Forelimb muscle (tissue), 1 donor: ENCODE measurements at places on chromosomes 12 and 14. TPM values are rescaled to one million over a fixed set of nuclear protein-coding genes. Genes with fewer than 3 reads are reported as not detected.

GRCh38 chr12:112447106-112447505 is 28.4 kb downstream of the PTPN11 start:
- DNase-seq = no peak

DNA sequence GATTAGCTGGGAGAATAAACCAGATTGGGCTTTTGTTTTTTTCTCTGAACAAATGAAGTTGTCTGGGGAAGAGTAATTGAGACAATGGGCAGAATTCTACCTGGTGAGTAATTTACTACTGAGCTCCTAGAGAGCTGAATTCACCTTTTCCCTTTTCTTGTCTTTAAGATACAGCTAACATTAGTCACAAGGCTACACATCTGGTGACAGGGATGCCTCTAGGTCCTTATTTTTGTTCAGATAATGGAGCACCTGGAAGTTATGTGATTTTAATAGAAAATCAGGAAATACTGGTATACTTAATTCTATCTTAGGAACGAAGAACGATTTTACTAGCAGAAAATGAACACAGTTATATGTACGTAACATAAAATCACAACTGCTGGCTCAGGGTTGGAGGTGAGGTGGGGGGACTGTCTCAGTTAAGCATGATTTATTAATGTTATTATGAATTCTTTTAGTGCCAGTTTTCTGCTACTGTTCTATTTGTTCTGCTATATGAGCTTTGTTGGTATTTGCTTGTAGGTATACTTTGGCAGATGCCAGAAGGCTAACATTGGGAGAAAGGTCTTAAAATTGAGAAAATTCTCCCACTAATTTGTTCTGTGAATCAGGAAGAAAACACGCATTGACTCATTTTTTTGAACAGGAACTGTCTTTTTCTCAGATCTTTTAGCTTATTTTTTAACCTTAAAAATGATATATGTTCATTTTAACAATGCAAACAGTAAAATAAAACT is 482.7 kb upstream of the RGS6 start:
- DNase-seq = no peak

GRCh38 chr12:88227263-88227662 is 85.2 kb downstream of the TMTC3 start:
- no peak for DNase-seq

DNA sequence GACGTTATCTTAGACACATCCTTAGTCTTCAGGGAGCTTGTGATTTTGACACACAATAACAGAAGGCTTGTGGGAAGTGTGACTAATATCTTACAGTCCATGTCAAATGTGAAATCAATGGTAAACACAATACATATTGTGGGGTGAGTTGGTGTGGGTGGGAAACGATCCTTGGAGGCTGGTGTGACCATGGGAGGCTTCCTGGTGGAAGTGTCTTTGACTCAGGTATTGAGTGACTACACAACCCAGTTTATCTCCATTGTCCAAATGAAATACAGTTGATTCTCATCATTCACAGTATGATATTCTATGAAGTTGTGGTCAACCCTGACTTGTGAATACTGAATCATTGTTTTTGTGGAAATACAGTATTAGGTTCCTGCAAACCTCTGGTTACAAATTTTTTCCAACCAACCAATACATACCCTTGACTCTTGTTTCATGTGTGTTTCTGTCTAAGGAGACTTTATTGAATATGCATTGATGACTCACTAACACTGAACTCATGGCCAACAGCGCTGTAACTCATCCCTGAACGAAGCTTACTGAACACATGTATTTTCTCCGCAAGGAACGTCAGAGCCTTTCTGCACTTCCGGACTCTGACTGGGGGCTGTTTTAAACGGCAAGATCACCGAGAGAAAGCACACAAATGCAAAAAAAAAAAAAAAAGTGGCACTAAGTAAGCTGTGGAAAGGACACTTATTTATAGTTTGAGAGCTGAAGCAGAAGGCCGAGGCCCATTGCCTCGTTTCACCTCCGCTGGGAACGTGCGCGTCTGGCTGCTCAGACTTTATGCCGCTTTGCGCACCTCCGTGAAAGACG is 59.0 kb downstream of the CLMN start:
- no peak for DNase-seq

- no peak for DNase-seq
Measured at GRCh38 chr14:68557648-68558047, 235.2 kb downstream of the ZFP36L1 start.

DNA sequence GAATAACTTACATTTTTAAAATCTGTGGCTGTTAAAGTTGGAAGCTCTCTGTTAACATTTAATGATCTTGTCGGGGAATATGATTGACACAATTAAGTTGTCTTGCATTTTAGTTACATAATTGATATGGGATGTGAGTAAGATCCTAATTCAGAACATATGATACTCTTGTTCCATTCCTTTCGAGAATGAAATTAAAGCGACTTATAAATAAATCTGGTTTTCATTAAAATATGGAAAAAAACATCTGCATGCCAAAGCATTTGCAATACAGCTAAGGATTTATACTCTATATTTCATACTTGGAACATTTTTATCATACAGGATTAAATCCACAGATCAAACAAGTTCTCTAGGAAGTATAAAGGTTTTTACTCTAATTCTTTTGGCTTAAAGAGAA is 52.0 kb downstream of the SLC38A6 start:
- DNase-seq = peak; percentile 51

GRCh38 chr12:42372154-42372791 is 46.3 kb downstream of the PPHLN1 start:
- DNase-seq = peak; percentile 28

DNA sequence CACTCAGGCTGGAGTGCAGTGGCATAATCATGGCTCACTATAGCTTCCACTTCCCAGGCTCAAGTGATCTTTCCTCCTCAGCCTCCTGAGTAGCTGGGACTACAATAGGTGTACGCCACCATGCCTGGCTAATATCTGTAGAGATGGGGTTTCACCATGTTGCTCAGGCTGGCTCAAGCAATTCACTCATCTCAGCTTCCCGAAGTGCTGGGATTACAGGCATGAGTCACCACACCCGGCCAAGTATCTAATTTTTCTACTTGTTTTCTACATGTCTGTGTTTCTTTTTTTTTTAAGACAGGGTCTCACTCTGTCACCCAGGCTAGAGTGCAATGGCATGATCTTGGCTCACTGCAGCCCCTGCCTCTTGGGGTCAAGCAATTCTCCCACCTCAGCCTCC is 119.7 kb upstream of the MED13L start:
- DNase-seq = no peak

DNA sequence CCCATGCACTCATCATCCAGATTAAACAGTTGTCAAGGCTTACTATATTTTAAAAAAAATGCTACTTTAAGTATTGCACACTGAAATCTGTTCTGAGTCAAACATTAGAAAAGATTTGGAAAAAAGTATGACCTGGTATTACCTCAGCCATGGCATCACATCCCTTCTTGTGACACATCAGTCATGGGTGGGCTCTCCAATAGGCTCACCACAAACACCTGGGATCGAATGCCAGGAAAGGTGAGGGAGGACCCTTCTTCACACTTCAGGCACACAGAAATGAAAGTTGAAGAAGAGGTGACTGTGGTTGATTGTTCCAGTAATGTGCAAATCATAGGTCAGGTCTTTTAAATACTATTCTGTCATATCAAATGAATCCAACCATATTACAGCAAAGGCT is 36.6 kb upstream of the GZMB start:
- DNase-seq = no peak

GRCh38 chr12:164207-164606 is 49.8 kb downstream of the SLC6A12 start:
- no peak for DNase-seq

DNA sequence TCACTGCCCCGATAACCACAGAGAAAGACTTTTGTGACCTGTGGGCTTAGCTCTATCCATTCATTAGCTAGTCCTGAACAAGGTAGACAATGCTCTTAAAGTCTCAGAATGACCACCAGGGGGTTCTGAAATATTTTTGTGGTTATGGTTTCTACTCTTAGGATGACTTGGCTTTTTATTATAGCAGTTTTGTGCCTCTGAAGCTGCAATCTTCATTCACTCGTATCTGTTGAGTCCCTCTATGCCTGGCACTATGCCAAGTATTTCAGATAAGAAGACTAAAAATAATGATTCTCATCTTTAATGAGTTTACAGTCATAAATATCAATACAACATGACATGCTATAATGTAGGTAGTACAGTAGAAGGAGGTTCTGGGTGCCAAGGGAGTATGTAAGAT is 130.8 kb upstream of the TRHDE start:
- DNase-seq = no peak

- no peak for DNase-seq
Measured at GRCh38 chr12:9961106-9961505, 10.1 kb upstream of the CLEC12A start.

DNA sequence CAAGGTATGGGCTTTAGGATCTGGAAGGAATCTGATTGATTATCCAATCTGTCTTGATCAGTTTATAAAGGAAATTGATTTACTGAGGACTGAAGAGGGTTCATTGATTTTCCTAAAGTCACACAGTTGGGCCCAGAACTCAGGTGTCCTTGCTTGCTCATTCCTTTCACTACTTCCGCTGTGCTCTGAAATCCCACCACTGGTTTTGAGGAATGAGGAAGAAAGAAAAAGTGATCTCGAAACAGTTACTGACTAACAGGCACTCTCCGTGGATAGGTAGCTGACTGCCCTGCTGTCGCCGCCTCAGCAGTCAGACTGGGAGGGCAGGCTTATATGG is at the start of gene FITM1:
Gene FITM1, plus strand, starts transcription at position 280 of the 337 bp plus-strand sequence. CDS start 905 bp downstream, outside the sequence.
- DNase-seq = no peak

DNA sequence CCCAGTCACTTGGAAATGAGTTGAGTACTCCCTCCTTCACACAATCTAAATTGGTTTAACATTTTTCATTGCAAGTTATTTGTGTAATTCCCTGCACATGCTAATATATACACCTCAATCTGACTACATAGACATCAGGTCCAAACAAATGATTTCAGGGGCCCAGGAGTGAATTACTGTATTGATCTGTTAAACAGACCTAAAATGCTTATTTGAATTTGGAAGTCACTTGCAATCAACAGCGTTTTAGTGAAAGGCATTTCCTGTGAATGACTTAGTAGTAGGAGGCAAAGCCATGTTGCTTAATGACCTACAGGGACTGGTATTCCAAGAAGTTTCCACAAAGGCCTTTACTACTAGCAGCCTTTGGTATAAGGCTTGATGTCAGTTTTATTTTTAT is 22.6 kb upstream of the SLC15A5 start:
- no peak for DNase-seq

DNA sequence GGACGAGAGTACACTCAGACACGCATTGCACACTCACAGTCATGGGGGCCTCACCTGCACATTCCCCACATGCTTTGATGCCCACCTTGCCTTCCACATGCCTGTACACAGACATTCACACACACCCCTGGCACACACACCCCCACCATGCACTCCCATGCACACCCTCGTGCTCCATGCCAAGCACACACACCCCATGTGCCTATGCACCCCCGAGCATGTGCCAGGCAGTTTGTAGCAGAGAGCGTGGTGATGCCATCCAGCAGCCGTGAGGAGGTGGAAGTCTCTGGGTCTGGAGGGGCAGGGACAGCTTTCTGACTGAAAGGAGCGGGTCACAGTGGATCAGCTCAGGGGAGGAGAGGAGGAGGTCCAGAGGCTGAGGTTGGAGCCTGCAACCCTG is 10.7 kb upstream of the NXPH4 start:
- no peak for DNase-seq

DNA sequence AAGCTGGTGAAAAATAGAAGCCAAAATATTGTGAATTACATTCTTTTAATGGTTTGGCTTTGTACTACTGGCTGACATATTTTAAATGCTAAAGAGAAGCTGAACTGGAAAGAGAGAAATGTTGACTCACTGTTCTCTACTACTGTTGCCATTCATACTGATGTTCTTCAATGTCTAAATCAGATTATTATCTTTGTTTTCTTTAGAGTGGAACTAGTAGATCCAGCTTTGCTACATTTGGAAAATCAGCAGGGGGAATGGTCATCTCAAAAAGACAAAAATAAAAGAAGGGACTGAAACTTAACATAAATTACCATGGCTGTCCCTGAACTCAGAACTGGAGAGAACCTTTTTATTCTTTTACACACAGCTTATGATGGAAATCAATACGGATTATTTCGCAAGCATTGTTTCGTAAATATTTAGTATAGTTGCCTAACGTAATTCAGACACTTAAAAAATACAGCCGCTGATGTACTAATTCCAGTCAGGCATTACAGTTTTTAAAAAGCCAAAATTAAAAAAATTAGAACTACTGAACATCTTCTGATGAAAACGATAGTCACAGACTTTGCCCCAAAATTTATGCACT is 76.3 kb upstream of the OTX2 start:
- DNase-seq = no peak

PLEKHG7 gene
- 0.13 TPM for polyA plus RNA-seq

ERP27 gene
- polyA plus RNA-seq = 0.11 TPM

AGAP2 gene
- polyA plus RNA-seq = 8.2 TPM
